Omental fat pad (tissue), 4 donors: ENCODE measurements at places on chromosomes 4 and X. TPM values are rescaled to one million over a fixed set of nuclear protein-coding genes. Genes with fewer than 3 reads are reported as not detected.

DNA sequence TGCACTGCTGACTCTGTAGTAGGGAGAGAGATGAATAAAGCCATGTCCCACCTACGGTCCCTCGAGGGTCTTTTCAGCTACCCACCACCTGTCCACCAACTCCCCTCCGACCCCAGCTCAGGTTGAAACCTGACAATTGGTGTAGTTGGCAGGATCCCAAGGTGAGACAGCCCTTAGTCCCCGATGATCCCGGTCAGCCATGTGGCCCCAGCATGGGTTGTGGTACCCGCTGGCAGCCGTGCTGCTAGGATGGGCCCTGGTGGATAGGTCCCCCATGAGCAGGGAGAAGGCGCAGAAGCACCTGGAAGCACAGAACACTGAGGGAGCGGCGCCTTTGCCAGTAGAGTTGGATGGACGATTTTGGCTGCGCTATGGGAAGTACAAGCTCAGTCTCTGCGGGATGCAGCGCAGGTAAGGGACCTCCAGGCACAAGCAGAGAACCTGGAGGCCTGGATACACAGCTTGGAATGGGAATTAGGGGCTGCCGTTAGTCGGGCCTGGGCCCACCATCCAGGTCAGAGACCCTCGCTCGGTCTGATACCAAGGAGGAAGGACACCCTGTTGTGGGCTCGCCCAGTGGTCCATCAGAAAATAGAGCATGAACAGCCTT is 694.6 kb upstream of the AGA start:
- DNase-seq = no peak

- DNase-seq = no peak
Measured at GRCh38 chr4:123278755-123279154, 117.8 kb upstream of the SPRY1 start.

- DNase-seq = no peak
Measured at GRCh38 chrX:71492231-71493065, 40.5 kb upstream of the OGT start.

DNA sequence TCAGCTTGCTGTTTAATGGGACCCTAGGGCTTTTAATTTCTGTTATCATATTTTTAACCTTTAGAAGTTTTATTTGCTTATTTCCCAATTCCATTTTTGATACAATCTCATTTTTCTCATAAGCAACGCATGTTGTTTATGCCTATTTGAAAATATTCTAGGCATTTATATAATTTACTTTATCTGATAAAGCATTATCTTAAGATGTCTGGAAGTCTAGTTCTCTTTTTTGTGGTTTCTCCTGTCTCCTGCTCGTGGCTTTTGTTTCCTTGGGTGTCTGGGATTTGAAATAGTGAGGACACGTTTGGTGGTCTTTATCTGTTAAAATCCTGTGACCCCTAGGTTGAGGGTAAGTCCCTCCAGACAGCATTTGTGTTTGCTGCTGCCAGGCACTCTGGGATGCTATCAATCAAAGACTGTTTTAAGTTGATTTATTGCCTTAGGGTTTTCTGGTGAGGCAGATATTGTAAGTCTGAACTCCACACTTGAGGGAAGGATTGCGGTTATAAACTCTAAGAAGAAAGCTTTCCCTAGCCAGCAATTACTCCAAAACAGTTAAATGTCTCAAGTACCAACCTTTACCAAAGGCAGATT is 208.0 kb downstream of the PRDM5 start:
- no peak for DNase-seq

GRCh38 chr4:122830426-122831095 is 3.9 kb downstream of the FGF2 start:
- DNase-seq = no peak

DNA sequence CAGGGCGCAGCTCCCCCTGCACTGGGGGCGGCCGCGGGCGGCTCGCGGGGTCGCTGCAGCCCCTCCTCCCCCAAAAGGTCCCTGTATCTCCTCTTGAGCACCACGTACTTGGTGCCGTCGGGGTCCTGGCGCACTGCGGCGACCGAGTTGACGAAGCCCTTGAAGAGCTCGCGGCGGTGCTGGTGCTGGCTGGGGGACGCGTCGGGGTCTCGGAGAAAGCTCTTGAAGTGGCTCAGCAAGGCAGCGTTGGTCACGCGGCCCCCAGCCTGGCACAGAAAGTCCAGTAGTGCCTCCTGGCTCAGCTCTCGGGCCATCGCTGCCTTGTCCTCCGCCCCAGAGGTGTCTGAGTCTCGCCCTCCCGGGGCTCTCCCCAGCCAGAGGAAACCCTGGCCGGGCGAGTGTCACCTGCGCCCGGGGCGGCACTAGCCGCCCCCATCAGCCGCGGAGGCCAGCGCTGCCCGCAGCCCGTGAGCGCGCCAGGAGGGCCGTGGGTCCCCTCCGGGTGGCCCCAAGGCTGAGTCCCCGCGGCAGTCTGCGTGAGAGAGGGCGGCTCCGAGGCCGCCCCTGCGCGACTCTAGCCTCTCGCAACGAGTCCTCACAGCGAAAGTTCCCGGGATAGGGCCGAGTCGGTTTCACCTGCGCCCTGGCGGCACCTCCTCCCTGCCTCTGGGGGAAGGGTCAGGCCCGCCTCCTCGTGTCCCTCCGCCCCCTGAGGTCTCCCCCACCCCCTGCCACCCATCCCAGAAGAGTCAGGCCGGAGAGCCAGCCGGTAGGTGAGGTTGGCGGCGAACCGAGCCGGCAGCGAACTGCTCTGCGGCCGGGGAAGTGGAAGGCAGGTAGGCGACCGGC is at the start of gene SOWAHB:
TSS of gene SOWAHB (minus strand) at position 609 of the 849 bp plus-strand sequence. CDS start at position 314, 295 bp downstream.
- no peak for DNase-seq

DNA sequence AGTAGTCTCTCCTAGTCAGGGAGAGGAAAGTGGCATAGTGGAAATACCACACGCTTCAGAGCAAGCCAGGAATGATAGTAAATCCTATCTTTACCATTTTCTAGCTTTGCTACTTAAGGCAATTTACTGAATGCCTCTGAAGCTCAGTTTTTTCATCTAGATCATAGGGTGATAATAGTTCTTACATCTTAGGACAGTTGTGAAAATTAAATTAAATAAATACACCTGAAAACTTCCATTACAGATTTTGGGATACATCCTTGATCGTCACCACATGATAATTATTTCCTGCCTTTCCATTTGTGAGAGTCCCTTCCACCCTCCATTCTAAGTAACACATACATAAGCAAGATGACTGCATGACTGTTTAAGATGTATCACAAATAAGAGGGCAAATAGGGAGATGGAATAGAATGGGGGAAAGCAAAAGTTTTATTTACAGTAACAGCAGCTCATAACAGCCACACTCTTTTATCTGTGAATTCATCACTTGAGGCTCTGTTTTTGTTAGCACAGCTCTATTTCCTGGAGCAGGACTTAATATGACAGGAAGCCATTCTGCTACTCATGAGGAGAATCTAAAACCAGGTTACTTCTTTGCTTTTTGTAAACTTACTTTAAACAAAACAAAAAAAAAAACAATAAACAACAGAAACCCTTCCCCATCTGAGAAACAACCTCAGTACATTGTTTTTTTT is 13.4 kb downstream of the P2RY10 start:
- no peak for DNase-seq

DNA sequence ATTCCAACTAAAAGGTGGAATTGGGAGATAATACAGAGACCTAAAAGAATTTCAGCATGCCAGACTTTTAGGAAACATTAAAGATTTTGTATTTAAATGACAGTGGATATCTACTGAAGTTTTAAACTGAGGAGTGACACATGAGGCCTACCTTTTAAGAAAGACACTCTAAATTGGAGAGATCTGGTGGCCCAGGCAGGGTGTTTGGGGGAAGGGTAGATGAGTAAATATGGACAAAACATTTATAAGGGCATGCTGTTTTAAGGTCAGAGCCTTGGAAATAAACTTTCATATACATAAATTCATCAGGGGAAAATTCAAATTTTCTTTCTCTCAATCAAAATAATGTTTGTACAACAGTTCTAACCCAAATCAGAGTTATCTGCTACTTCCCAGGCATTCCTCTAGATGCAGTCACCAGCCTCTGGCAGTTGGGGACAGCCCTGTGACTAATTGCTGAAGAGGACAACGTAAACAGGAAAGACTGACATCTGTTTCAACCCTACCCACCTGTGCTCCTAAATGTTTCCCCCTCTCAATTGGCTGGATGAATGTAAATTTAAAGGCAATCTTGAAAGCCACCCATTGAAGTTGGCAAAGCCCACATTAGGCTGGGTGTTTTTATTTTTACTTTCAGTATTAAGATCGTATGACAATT is 1646.9 kb upstream of the ADGRL3 start:
- DNase-seq = no peak

The SHISA3 gene
- total RNA-seq = 5.8 TPM

The GIMD1 gene
- not detected for total RNA-seq

The IL2 gene
- not detected for total RNA-seq
